ENCODE measurements at places on chromosomes 2 and 18.

DNA sequence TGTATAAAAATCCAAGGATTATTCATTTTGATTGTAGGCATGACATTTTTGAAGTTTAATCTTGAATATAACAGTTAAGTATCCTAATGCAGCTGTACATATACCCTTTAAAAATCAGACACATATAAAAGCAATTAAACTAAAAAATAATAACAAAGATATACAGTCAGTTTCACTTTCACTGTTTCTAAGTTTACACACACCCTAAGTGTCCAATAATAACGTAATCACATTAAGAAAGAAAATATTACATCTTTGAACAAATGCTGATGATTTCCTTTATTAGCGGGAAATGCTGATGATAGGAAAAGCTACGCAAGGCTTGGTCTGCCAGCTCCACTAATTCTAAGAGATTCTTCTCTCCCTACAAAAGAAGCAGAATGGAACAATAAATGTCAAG is 38.8 kb downstream of the RTTN start:
- no peak for DNase-seq

GRCh38 chr2:64126601-64127000 is 17.6 kb downstream of the PELI1 start:
- DNase-seq, result no peak

DNA sequence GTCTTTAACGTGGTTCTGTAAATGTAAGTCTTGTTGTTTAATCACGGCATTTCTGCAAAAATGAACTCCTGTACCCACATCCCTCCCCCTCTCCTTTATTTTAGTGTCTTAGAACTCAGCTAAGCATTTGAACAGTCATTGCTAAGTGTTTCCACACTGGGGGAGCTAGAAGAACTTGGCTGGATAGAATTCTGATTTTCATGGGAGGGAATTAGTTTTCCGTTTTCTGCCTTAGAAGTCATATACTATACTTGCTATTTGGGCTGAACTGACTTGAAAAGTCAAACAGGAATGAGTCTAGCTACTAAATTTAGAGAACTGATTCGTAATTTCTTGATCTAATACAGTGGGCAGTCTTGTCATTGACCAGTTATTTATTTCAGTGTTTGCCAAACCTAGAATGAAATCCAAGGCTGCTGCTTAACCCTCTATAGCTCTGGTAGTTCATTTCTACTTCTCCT is 61.1 kb downstream of the FMNL2 start:
- DNase-seq, result no peak

- no peak for DNase-seq
Measured at GRCh38 chr2:155518094-155518493, 814.4 kb downstream of the NR4A2 start.

DNA sequence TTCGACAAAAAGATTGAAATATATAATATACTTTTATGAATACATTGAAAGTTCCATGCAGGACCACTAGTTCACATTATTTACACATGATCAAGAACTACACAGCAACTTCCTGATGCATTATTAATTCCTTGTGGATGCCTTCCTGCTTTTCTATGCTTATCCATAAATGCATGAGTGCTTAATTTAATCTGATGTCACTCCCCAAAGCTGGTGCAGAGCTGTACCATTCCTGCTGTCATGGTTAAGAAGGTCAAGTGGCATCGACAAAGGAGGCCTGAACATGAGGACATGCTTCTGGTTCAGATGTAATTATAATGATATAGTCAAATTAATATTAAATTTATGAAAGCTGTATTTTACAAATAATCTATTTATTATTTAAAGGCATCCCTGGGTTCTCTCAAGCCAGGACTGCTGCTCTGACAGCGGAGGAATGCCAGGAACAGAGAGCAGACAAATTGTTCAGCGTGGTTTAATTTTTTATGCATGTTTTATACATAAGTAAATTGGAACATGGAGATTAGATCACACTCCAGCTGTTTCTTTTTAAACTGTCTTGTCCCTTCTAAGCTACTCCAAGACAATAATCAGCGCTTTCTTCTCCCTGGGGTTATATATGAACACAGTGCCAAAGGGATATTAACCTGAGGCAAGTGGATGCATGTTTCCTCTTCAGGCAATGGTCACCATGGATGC is 307.3 kb upstream of the CNTNAP5 start:
- DNase-seq, result no peak

GRCh38 chr18:13011719-13012118 is 20.6 kb downstream of the CEP192 start:
- DNase-seq, result no peak

DNA sequence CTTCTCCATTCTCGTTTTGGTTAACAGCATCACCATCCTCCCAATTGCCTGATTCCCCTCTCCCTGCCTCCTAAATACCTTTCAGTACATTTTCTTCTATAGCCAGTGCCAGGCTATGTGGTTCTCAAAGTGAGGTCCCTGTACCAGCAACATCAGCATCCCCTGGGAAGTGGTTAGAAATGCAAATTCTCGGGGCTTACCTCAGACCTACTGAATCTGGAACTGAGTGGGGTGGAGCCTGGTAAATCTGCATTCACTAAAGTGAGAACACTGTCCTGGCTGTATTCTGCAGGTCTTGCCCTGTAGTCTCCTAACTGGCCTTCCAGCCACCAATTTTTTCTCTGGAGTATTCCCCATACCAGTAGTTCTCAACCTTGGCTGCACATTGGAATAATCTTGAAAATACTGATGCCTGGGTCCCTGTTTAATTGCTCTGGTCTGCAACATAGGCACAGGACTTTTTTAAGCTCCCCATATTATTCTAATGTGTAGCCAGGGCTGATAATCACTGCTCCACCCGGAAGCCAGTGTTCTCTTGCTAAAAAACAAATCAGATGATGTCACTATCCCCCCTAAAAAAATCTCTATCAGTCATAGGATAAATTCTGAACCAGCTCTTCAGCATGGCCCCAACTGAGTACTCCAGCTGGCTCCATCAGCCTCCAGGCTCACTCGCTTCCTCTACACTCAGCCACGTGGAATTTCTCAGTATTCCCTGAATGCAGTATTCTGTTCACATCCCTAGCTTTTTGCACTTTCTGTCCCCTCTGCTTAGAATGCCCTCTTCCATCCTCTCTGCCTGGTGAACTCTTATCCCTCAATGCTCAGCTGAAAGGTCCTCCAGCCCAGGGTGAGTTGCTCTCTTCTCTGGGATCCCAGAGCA is 98.4 kb downstream of the CDK15 start:
- no peak for DNase-seq

- DNase-seq, result no peak
Measured at GRCh38 chr18:76592981-76593381, 97.9 kb upstream of the ZNF516 start.

DNA sequence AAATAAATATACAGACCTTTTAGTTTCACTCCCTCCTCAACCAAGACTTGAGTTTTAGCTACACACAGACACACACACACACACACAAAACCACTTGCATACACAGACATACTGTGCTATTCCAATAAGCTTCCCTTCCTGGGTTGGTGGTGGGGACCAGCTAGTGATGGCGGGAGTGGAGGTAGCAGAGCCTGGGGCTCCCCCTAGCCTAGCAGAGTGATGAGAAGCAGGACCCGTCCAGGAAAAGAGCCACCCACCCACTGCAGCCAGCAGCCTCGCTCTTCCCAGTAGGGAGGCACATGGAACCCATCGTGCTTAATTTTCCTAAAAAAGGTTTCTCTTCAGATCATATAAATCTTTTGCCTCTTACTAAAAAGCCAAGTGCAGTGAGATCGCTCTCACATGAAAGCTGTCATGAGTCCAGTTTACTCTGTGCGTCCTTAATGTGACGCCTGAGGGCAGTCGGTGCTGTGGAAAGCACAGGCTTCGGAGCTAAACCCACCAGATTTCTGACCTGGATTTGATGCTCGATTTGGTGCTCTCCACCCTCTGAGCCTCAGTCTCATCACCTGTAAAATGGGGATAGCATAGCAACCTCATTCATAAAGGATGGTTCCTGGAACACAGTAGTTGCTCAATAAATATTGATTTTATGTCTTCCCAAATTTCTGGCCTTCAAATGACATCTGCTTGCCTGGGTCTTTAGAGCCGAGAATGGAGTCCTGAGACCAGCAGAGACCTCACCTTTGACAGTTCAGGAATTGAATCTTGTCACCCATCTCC is 60.1 kb upstream of the YWHAQ start:
- no peak for DNase-seq

DNA sequence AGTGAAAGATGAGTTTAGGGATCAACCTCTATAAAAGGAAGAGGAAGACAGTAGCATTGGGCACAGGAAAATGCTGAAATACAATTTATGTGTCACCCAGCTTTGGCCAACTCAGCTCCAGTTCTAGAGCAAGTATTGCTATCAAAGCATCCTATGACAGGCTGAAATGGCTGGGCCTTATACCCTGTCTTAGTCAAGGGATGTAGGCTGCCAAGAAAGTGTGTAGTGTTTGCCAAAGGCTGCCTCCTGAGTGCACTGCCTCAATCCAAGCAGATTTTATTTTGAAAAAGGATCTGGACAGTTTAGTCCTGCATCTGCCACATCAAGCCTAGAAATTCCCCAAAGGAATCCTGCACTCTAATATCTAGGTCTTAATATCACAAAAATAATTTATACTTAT is 359.9 kb upstream of the ZC3H15 start:
- no peak for DNase-seq

GRCh38 chr2:231940795-231941194 is 14.6 kb upstream of the NPPC start:
- no peak for DNase-seq

DNA sequence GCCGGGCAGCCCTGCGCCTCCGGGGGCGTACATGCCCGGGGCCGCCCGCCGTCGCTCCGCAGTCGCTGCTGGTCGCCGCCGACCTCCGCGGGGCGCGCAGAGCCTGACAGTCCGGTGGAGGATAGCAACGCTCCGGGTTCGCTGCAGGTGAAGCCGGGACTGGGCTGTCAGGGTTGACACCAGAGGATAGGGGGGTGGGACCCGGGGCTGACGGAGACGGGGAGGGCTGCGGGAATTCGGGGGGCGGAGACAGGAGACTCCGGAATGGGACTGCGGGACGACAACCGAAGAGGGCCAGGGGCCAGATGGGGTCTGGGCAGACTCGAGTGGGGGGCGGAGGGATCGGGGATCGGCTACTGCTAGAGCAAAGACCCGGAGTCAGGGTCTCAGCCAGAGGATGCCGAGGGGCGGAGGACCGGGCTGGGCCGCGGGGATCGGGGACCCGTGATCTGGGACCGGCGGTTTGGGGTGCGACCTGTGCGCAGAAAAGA is 403 bp downstream of the TMEM127 start:
- peak; percentile 69 for DNase-seq

GRCh38 chr18:76441668-76442412 is 53.2 kb downstream of the ZNF516 start:
- no peak for DNase-seq

GRCh38 chr2:42794271-42795046 is 2.1 kb upstream of the HAAO start:
- no peak for DNase-seq

DNA sequence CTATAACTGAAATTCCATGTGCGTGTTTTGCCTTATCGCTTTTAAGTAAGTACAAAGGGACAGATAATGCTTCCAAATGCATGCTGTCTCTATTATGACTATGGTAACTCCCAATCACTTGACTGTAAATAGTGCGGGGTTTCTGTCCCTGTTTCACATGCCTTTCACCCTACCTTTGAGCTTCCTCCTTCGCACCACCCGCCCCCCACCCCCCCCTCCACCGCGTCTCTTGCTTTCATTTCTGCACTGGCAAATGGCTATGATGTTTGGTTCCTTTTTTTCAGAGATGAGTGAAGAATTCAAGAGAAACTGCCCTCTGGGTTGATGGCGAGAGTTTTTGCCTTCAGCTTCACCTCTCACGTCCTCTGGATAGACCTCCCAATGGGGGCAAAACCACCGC is 25.0 kb upstream of the SPP2 start:
- peak; percentile 48 for DNase-seq

GRCh38 chr2:176251928-176252327 is 17.3 kb upstream of the MTX2 start:
- no peak for DNase-seq

GRCh38 chr2:35960596-35960995 is 395.0 kb upstream of the CRIM1 start:
- DNase-seq, result no peak

- no peak for DNase-seq
Measured at GRCh38 chr2:173751245-173751975, 213.8 kb downstream of the SP3 start.

- no peak for DNase-seq
Measured at GRCh38 chr2:141058556-141058955, 1072.3 kb downstream of the LRP1B start.

DNA sequence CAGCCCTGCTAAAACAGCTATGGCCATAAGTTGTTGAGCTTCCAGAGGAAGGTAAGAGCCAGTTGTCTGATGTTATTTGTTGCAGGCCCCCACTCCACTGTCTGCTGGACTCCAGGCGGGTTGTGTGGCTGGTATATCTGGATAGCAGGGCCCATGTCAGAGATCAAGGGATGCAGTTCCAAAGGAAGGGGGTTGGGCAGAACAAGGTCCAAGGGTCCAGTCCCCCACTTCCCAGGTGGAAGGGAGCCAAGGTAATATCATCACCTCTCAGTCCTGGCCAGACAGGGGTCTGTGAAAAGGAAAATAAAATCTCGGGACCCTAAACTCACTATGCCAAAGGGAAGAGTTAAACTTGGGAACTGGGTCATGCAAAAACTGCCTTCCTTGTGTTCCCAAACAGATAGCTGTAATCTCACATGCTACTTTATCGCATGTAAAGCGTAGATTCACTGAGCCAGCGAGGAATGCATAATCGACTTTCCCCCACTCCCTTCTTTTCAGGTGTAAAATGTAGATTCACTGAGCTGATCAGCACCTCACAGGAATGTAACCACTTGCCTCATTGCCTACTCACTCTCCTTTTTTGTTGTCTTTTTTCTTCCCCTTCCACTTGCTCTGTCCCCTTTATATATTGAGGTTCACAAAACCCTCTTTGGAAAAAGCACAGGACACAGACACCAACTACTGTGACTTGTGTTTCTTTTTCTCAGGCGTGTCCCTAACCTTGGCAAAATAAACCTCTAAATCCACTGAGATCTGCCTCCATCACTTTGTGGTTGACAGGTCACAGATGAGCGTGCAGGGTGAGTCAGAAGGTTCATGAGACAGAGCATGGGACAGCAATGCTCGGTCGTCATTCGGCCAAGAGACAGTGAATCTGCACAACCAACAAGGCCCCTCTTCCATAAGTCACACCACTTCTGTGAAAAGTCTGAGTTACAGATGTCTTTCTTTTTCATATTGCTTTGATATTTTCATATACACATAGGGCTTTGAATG is 255.3 kb upstream of the SIX2 start:
- no peak for DNase-seq
